ENCODE measurements at places on chromosomes 13 and 19.

DNA sequence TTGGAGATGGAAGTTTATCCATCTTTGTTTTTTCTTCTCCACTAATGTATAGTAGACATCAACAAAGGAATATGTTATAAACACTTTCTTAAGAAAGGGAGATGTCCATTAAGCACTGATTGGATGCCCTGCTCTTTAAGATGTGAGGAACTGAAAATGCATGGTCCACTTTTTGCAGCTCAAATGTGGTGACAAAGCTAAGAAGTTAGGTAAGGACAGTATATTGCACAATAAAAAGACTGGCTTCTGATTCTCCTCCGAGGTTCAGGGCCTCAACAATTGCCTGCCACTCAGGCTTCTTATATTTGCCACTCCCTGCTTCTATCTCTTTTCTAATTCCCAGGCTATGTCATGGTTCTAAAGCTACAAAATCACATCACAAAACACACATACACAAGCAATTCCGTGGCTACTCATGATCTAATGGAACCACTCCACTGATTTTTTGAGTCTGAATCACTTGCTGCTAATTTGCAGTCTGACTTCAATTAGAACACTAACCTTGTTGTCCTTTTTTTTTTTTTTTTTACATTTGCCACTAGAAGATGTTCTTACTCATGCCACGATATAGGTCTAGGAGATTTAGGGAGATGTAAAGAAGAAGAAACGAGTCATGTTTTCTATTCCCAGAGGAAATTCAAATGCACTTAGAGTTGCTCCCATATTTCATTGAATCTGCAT is 29.6 kb upstream of the TNFSF11 start:
- no peak for DNase-seq

GRCh38 chr19:33304371-33304759 is 2.0 kb upstream of the CEBPA start:
- no peak for DNase-seq

DNA sequence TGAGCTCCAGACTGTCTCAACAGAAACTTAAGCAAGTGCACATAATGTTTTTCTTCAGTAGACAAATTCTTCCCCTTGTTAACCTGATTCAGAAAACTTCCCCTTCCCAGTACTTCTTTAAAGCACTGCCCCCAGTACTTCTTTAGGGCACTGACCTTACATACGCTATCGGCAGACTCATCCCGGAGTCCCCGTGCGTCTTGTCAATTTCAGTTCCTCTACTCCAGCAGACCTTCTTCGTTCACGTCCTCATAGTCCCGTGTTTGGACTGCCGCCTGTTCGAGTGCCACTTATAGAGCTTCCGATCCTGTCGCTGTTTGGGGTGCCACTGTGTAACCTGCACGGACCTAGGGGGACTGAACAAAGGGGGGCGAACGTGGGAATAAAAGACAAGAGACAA is 29.0 kb downstream of the ZNF627 start:
- DNase-seq: no peak

DNA sequence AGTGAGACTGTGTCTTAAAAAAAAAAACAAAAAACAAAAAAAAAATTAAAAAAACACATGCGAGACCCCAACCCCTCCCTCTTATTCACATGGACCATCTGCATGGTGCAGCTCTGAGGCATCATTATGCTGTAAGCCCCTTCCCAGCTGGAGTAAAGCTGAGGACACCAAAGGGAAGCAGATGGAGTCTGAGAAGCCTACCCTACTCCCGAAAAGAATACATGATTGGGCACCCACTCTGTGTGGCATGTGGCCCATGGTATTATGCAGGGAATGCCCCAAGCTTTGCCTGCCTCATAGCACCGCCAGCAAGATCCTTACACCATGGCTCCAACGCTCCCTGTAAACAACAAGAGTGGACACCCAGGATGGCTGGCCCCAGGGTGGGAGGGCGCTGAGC is 4.7 kb downstream of the PTH2 start:
- DNase-seq: no peak

DNA sequence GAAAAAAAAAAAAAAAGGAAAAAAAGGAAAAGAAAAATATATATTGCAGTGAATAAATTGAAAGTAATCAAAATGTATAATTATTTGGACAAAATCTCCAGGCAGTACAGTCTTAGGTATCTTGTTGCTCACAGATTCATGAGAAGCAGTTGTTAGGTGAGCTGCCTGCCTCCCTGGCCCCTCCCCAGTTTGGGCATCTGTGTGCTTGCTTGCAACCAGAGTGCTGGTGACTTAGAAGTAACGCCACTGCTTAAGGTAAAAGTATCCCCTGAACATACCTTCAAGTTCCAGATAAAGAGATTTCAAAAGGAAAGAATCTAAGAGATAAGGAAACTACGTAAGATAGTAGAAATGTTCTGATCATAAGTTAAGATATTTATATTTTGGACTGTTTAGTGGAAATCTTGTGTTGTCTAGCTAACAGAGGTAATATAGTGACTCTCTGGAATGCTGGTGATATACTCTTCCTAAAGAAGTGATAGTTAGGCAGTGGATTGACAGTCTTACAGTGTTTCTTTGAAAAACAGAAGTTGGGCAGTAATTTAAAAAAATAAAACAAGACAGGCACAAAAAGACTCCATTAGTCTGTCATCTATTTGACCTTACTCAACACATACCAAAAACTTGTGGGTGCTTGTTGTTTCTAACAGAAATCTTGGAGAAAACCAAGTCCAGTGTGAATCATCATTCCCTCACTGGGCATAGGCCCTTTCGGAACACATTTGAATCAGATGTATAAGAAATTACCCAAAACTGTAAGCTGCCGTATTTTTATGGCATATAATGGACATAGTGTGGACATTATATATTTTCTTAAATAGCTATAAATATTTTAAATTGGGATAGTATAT is 38.3 kb upstream of the KCTD4 start:
- DNase-seq: no peak

DNA sequence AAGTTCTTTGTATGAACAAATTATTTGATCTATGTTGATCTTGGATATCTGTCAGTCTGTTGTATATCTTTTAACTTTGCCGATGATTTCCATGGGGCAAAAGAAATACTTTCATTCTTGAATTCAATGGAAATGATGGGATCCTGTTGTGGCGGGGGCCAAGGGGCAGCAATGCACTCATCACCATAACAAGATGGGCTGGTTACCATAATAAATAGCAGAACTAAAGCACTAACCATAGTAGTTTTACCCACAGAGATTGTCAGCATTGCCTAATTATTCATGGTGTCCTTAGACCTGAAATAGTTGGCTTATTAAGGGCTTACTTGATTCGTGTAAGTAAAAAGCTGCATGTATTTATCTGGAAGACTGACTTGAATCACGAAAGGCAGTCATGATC is 309.6 kb downstream of the RFC3 start:
- DNase-seq: no peak

GRCh38 chr19:35262101-35262761 is 6.5 kb upstream of the USF2 start:
- no peak for DNase-seq

GRCh38 chr13:64347664-64348063 is 2882.5 kb downstream of the PCDH9 start:
- DNase-seq: no peak

GRCh38 chr19:42368360-42368759 is 21.7 kb downstream of the CNFN start:
- DNase-seq: no peak

DNA sequence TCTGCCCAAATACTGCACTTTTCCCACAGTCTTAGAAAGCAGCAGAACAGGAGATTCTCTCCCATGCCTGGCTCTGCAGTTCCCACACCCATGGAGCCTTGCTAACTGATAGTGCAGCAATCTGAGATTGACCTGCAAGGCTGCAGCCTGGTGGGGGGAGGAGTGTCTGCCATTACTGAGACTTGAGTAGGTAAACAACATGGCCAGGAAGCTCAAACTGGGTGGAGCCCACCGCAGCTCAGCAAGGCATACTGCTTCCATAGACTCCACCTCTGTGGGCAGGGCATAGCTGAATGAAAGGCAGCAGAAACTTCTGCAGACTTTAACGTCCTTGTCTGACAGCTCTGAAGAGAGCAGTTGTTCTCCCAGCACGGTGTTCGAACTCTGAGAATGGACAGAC is 358.5 kb upstream of the PCDH9 start:
- DNase-seq: no peak

- no peak for DNase-seq
Measured at GRCh38 chr19:31356587-31357314, 7.5 kb upstream of the TSHZ3 start.

DNA sequence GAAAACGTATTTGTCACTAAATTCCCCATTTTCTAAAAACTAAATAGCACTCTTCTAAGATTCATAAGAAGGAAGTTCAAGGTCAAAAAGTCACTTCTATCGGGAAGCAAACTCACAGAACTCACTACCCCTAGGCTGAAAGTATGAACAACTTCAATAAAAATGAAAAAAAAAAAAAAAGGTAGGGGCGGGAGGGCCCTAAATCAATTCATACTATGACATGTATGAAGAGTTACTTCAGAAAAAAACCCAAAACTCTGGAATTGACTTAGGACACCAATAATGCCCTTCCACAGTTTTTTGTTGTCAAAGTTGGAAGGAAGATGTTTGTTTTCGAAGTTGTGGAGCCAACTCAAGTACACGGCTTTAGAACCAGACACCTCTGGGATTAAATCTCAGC is 1.1 kb downstream of the SUCLA2 start:
- DNase-seq: no peak

GRCh38 chr13:48029859-48030258 is 7.7 kb upstream of the NUDT15 start:
- no peak for DNase-seq

DNA sequence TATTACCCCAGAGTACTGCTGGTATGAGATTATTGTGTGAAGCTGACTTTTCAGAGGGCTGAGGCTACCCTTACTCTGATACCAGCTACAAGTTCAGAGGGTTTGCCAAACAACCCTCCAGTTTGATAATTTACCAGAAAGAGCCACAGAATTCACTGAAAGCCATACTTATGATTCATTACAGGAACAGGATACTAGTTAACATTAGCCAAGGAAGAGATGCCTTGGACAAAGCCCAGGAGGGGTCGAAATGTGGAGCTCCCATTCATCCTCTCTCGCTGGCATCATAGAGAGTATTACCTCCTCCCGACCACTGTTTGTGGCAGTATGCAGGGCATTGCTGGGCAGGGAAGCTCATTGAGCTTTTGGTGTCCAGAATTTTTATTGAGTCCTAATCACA is 364.3 kb downstream of the KCNRG start:
- DNase-seq: no peak

DNA sequence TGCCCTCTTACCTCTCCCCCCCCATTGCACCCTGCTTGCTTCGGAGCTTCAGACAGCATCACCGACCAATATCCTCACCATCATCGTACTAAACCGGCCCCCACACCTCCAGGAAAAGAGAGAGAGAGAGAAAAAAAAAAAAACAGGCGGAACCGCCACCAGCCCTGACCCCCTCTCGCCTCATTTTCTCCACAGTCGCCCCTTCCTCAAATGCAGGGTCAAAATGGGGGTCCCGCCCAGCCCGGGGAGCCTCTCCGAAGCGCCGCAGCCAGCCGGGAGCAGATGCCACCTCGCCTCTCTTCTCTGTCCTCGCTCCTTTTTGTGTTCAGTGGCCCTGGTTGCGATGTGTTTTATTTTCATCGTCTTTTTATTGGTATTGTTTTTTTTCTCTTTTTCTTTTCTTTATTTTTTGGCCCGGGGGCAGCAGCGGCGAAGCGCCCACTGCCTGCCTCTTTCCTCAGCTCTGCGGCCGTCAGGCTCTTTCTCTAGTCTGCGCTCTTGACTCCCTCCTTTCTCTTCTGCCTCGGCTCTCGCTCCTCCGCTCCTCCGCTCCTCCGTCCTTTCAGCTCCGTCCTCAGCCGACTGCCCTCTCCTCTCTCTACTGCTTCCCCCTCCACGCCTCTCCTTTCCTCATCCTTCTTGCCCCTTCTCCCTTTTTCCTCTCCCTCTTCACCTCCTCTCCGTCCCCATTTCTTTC is 41.4 kb downstream of the DEDD2 start:
- DNase-seq: no peak

DNA sequence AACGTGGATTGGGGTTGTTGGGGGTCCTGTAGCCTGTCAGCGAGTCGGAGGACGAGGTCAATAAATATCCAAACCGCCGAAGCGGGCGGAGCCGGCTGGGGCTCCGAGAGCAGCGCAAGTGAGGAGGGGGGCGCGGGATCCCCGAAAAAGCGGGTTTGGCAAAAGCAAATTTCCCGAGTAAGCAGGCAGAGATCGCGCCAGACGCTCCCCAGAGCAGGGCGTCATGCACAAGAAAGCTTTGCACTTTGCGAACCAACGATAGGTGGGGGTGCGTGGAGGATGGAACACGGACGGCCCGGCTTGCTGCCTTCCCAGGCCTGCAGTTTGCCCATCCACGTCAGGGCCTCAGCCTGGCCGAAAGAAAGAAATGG is 754 bp upstream of the SIX5 start:
- no peak for DNase-seq

- peak; percentile 37 for DNase-seq
Measured at GRCh38 chr13:111460548-111461444, 140.4 kb downstream of the TEX29 start.

DNA sequence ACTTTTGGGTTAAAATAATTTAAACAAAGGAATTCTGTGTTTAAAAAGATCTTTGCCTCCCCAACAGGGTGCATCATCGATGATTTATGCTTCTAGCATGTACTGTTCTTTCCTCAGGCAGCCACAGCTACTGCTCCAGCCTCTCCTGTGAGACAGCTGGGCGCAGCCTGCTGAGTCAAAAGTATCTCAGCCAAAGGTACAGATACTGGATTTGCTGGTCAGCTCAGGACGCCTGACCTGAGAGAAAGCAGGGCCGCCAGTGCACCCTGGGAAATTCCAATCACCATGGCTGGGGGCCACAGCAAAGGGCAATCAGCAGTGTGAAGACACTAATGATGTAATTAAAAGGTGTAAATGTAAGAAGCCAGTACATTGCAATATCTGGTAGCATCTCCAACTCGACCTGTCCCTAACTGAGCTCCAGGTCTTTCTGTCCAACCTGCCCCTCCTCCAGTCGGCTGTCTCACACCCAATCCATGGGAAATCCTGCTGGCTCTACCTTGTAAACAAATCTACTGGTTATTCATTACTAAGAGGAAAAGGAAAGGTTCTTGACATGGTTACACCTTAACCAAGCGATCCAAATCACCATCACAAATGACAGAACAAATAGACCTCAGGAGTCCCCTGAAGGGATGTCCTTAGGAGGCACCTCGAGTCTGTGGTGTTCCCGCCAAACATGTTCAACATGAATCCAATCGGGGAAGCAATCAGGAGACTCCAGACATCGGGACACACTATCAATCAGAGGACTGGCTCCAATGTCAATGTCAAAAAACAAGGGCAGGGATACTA is 7.3 kb downstream of the OPA3 start:
- no peak for DNase-seq

GRCh38 chr19:47247308-47247990 is 8.9 kb upstream of the CCDC9 start:
- peak; percentile 82 for DNase-seq

Measured in left kidney (tissue), 8 donors.